ENCODE measurements at places on chromosomes 13 and 19.
A peak's percentile ranks its signal among the peaks of the same experiment; 100 is the strongest.

DNA sequence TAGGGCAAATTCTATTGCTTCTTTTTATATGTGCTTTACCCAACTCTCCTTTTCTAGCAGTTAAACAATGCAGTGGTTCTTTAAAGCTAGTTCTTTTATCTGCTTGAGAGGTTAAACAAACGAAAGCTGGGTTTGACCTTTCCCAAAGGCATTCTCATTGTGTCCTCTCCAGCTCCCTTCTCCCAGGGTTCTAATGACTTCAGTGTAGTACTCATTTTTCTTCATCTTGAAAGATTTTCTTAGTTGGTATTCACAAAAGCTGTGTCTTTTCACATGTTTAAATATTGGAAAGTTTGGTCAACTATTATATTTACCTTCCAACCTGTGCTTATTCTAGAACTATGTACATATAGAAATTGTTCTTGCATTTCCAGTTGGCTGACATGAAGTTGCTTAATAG is 1.5 kb downstream of the WASF3 start:
- peak; percentile 9 for DNase-seq

DNA sequence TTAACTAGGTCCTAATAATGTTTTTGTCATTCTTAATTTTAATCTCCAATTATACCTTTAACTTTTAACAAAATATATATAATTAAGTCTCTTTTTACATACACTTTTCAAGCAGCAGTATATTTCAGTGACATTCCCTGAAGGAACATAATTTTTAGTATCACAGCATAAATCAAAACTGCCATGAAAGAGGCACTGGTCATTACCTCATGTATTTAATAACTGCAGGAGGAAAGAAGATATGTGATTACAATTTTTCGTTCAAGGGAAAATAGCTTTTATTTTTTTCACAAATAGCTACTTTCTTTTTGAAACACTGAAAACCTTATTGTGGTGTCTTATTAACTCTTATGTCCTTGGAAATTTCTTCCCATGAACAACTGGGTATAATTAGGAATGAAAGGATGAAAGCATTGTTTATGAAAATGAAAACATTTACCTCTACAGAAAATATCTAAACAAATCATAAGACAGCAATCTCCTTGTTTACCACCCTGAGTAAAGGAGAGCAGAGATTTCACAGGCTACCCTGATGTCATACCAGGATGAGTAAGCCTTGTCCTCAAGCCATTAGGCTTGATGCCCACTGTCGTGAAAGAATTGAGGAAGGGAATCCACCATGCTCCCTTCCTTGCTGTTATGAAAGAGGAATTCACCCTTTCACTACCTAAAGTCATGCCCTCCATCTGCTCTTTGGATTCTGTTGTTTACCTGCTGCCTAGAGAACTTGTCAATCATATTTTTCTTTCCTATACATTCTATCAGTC is 877.2 kb upstream of the PCDH20 start:
- no peak for DNase-seq

DNA sequence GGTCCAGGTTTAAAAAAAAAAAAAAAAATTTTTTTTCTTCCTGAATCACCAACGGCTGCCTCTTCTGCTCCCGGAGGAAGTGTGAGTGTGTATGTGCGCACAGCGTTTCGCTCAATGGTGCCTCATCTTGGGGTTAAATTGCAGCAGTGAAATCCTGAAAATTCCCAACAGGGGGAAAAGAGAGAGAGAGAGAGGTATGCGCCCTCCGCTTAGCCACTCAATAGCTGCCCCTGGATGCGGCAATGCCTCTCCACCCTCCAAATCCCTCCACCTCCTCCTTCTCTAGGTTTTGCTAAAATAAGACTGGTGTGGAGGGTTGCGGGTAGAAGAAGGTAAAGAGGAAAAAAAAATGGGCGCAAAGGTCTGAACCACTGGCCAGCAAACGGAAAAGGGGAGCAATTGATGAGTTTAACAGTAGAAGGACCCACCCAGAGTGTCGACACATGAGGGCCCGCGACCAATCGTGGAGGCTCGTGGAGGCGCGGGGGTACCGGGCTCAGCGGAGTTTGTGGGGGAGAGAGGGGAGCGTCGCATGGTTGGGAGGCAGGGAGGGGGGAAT is 853 bp upstream of the CACNA1A start:
- peak; percentile 69 for DNase-seq

GRCh38 chr13:50414640-50415039 is 399.4 kb downstream of the KCNRG start:
- DNase-seq: no peak

DNA sequence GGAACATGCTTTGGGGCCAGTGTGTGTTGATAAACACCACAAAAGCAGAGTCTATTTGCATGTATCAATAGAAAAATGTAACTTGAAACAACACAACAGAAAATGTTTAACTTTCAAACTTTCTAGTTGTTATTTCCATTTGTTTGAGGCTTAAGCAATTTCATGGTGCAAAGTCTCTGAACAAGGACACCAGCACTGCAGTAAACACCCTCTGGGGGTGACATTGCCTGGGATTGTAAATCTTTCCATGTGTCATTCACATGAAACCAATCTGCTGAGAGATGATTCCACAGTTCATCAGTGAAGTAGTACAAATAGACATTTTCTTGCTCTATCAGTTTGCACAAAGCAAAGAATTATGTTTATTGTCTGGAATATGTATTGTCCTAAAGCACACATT is 124.5 kb downstream of the ITGBL1 start:
- DNase-seq: no peak

GRCh38 chr13:96849091-96849490 is 145.2 kb downstream of the OXGR1 start:
- DNase-seq: no peak

- no peak for DNase-seq
These were observed 453.0 kb downstream of the SLITRK5 start for GRCh38 chr13:88124142-88124541.

DNA sequence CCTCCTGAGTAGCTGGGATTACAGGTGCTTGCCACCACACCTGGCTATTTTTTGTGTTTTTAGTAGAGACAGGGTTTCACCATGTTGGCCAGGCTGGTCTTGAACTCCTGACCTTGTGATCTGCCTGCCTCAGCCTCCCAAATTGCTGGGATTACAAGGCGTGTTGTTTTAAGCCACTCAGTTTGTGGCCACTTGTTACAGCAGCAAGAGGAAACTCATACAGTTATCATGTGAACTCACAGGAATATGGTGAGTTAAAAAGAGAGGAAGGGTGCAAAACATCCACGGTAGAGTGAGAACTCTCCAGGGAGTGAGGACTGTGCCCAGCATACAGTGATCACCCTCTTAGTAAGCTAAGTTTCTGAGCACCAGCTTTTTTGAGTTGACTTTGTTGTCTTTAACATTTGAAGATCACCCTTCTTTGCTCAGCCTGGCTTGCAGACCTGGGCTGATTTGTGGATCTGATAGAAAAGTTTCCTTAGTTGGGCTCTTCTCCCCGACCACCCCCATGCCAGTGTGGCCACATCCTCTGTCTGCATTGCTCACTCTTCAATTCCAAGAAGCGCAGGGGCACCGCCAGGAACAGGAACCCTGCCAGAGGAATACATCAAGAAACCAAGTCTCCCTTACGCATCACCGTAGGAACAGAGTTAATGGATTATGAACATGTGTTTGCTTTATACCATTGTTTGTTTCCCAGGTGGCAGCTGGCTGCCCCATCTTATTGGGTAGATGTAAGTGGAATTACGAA is 16.0 kb downstream of the ALOX5AP start:
- DNase-seq: no peak

GRCh38 chr13:61833228-61833627 is 417.6 kb upstream of the PCDH20 start:
- no peak for DNase-seq

DNA sequence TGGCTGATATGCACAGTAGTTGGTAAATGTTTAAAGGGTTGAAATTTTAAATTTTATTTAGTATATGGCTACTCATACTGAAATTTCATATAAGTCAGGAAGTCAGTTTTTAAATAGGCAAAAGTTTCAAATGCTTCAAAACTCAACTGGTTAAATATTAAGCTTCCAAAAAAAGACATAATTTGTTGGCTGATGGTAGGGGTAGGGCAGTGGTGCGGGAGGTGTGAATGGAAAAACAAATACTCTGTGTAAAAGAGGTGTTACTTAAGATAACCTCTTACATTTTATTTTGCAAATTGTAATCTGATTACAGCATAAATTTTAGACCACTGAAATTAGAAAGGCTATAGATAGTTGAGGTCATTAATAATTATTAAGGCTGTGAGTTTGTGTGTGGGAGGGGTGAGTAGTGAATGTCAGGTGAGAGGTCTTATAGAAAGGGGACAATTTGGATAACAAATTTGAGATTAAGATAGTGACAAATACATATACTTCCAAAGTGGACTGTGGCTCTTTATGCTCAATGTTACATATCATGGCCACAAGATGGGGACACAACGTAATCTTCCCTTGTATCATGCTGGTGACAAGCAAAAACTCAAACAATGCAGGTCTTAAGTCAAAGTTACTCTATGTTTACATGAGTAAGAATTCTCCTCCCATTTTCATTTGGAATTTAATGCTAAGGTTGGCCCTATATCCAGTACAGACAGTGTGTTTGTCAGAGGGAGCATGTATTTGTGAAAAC is 36.6 kb upstream of the OXGR1 start:
- DNase-seq: no peak

- DNase-seq: no peak
These were observed 385.1 kb downstream of the IRS2 start for GRCh38 chr13:109401307-109401706.

- no peak for DNase-seq
These were observed 34.7 kb upstream of the SEMA6B start for GRCh38 chr19:4594201-4594600.

Data from retina (tissue), 1 donor.